ENCODE measurements at places on chromosomes 7 and 10.

- DNase-seq = no peak
These were observed 241.3 kb downstream of the FANK1 start for GRCh38 chr10:126137562-126138221.

DNA sequence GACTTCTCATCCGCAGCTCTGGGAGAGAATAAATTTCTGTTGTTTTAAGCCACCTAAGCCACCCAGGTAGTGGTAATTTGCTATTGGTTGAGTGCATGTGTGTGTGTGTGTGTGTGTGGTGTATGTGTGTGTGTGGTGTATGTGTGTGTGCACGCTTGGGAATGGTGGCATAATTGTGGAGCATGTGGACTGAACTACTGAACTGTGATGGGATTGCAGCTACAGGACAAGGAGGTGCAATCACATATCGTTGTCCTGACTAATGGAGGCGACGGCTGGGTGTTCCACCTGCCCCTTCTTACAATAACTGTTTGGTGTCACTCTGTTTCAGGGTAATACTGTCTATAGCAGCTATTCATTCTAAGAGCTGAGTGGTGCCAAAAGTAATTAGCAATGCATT is 448.7 kb upstream of the PFKP start:
- DNase-seq = no peak

GRCh38 chr10:129861776-129862531 is 102.1 kb downstream of the EBF3 start:
- no peak for DNase-seq

DNA sequence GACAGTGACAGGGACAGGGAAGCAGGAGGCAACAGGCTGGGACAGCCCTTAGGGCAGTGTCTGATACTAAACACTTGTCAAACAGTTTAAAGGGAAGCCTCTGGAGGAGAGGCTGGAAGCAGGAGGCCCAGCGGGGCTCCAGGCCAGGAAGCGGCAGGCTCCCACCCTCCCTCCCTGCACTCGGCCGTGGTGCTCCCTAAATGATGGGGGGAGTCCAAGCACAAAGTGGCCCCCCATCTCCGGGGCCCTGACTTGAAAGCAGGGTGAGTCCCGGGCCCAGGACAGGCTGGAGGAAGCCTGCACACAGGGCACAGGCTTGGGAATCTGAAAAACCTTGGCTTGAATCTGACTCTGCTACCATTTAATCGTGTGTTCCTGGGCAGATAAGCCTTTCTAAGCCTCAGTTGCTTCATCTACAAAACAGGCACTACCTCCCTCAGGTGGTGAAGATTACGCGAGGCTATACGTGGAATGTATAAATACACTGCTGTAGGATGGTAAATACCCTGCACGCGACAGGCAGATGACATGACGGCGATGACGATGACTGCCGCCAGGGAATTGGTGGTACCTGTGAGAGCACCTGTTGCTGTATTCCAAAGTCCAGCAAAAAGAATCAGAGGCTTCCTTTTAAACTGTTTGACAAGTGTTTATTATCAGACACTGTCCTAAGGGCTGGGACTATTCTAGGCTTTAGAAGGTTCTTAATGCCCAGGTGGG is 34.1 kb downstream of the GBX1 start:
- DNase-seq = no peak

DNA sequence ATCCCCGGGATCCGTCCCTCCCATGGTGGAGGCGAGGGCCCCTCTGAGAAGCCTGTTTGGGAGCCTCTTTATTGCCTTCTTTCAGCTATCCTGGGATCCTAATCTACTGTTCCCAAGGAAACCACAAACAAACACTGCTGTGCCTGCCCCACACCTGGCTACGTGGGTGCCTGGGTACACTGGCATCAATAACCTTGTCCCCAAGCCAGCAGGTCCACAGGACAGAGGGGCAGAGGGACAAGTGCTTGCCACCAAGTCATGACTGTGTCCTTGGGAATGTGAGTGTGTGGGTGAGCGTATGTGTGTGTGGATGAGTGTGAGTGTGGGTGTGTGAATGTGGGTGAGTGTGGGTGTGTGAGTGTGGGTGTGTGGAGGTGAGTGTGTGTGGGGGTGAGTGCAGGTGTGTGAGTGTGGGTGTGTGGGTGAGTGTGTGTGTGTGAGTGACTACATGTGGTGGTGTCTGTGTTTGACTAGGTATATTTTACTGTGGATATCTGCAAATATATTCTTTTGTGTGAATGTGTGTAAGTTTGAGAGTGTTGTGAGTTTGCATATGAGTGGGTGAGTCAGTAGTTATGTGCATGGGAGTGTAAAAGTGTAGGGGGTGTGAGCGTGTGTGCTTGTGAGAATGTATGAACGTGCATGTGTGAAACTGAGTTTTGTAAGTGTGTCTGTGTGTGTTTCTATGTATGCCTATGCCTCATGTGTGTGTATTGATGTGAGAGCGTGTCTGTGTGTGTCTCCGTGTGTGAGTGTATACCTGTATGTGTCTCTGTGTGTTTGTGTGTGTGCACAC is 96.1 kb downstream of the TNS3 start:
- no peak for DNase-seq

DNA sequence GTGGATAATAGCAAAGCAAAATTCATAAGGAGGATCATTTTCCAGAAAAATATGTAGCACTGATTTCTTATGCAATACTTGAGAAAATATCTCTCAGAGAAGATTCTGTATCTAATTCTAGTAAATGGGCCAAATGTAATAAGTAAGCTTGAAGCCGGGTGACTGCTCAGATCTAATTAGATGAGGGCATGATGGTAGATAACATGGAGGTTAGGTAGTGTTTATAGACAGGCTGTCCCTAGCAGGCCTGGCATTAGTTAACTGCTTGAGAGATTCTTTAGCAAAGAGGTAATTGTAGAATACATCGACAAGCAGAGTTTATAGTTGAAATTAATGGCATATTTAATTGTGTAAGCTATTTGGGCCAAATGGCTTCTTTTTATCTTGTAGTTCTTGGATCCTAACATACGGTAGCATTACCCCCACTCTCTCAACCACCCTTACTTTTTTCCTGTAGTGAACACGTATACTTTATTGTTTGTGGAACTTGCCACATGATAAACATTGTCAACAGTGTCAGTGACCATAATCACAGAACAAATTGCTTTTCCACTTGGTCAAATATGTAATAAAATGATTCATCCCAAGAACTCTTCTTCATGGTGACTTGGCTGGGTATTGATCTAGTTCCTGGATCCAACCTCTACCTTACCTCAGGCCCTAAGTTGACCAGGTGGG is 343.1 kb downstream of the BBS9 start:
- no peak for DNase-seq

GRCh38 chr7:32518534-32519140 is 23.3 kb downstream of the AVL9 start:
- no peak for DNase-seq

GRCh38 chr7:139916717-139917395 is 87.8 kb downstream of the TBXAS1 start:
- no peak for DNase-seq

DNA sequence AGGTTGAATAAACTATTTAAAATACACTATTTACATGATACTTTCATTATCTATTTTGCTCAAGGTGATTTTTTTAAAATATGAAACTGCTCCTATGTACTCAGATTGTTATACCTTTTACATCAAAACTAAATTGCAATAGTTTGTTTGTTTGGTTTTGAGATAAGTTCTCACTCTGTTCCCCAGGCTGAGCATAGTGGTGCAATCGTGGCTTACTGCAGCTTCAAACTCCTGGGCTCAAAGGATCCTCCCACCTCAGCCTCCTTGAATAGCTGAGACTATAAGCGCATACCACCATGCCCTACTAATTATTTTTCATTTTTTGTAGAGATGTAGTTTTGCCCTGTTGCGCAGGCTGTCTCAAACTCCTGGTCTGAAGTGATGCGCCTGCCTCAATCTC is 12.7 kb downstream of the TAS2R60 start:
- no peak for DNase-seq

DNA sequence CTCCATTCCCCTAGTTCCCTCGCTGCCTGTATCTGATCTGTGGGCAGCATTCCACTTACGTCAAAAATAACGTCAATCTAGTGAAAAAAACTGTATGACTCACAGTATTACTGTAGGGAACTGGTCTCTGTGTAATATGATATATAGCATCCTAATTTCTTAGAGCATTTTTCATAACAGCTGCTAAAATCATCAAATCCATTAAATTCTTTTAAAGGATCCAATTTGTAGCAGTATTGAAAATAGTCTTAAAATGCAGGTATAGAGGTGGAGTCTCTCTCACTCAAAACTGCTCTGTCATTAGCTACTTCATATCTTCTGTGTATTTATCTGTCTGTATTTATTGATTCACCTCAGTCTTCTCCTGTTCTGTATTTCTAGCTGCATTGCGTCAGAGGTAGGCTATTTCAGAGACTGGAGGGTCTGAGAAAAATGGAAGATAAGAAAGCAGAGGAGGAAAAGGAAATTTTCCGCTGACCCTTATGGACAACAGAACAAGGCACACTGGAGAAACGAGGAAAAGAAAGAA is 59.9 kb downstream of the PON1 start:
- DNase-seq = no peak

GRCh38 chr10:132328738-132329137 is 3.3 kb upstream of the LRRC27 start:
- DNase-seq = no peak

- peak; percentile 83 for DNase-seq
These were observed 106.7 kb downstream of the SNX10 start for GRCh38 chr7:26398427-26398755.

DNA sequence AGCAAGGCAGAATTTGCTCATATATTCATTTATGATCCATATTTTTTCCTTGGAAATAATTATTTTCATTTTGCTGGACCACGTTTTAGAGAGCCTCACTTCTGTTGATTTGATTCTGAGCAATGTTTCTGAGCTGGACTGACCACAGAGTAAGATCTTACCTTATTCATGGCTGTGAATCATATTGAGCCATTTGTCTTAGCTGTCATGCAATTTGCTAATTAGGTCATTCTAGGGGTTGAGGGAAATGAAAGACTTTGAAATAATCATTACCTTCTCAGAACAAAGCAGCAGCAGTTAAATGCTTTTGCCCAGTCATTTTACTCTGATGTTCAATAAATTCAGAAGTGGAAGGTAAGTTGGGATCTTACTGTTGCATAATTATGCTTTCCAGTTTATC is 251.4 kb downstream of the SDK1 start:
- DNase-seq = no peak

- no peak for DNase-seq
These were observed 36.8 kb upstream of the ANK3 start for GRCh38 chr10:60426425-60426824.
